ENCODE measurements at places on chromosomes 13 and 19. TPM values are rescaled to one million over a fixed set of nuclear protein-coding genes. Genes with fewer than 3 reads are reported as not detected.

The ACP7 gene
- polyA plus RNA-seq, result 0.03 TPM

DNA sequence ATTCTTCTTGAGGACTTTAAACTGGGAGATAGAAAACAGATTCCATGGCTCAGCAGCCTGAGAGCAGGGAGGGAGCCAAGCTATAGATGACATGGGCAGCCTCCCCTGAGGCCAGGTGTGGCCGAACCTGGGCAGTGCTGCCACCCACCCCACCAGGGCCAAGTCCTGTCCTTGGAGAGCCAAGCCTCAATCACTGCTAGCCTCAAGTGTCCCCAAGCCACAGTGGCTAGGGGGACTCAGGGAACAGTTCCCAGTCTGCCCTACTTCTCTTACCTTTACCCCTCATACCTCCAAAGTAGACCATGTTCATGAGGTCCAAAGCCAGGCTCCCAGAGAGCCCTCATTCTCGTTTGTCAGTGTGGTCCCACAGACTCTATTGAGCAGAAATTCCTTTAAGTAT is 8.1 kb downstream of the N4BP2L1 start:
- no peak for DNase-seq

DNA sequence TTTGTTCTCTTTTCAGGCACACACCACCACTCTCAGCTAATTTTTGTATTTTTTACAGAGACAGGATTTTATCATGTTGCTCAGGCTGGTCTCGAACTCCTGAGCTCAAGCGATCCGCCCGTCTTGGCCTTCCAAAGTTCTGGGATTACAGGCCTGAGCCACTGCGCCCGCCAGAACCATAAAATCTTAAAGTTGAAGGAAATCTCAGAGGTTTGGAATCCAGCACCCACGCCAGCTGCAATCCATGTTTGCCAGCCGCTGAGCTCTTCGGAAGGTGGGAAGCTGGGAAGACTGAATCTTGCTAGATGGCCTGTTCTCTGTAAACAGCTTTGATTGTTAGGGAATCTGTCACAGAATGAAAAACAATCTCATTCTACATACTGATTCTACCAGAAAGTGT is 38.5 kb downstream of the SPATA13 start:
- DNase-seq, result no peak

The TYROBP gene
- not detected for polyA plus RNA-seq

GRCh38 chr13:76829572-76830327 is 56.5 kb downstream of the KCTD12 start:
- no peak for DNase-seq

The ALKBH6 gene
- polyA plus RNA-seq, result 20.9 TPM

DNA sequence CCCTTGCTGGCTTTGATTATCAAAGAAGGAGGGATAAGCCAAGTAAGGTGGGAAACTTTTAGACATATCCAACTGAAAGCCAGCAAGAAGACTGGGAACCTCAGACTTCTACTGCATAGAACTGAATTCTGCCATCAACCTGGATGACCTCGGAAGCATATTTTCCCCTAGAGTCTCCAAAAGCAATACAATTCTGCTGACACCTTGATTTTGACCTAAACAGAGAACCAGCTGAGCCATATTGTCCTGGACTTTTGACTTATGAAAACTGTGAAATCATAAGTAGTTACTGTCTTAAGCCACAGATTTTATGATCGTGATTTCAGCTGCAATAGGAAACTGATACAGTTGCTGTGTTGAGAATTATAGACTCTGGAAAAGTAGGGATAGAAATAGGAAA is 227.6 kb downstream of the PCDH20 start:
- DNase-seq, result no peak

The CLEC17A gene
- not detected for polyA plus RNA-seq

DNA sequence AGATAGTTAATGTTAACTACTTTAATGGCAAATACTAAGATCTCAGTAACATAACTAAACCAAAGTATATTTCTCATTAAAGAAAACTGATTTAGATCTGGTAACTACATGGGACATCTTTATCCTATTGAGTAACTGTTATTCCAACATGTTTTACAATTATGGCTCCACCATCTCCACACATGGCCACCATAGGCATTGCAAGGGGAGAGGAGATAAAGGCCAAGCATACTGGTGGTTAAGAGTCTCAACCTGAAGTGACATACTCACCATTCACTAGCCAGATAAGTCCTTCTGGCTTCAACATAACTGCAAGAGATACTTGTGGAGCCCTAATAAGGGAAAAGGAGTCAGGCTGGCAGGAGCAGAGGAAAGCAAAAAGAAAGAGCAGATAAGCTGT is 1586.4 kb upstream of the SPRY2 start:
- DNase-seq, result peak; percentile 5

DNA sequence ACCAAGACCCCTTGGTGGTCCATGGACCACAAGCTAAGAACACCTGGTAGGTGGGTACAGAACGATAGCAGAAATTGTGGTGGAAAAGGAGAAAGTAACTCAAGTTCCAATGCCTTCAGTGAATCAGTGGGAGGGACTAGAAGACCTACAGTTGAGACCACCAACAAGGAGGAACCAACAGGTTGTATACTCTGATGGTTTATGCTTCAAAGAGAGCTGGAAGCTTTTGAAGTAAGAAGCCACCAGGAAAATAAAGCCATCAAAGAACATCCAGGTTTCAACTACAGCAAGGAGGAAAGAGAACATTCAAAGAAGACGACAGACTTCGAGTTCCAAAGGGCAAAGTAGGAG is 42.4 kb downstream of the DIAPH3 start:
- no peak for DNase-seq

The GRK1 gene
- polyA plus RNA-seq, result 0.03 TPM

The NFIX gene
- polyA plus RNA-seq, result 3.4 TPM

The TLE6 gene
- 6.4 TPM for polyA plus RNA-seq

The GTPBP3 gene
- 19.4 TPM for polyA plus RNA-seq

The CEACAM7 gene
- not detected for polyA plus RNA-seq

GRCh38 chr19:49216071-49216470 is 58.5 kb downstream of the TRPM4 start:
- DNase-seq, result no peak

GRCh38 chr13:80303225-80303811 is 37.6 kb downstream of the SPRY2 start:
- no peak for DNase-seq

DNA sequence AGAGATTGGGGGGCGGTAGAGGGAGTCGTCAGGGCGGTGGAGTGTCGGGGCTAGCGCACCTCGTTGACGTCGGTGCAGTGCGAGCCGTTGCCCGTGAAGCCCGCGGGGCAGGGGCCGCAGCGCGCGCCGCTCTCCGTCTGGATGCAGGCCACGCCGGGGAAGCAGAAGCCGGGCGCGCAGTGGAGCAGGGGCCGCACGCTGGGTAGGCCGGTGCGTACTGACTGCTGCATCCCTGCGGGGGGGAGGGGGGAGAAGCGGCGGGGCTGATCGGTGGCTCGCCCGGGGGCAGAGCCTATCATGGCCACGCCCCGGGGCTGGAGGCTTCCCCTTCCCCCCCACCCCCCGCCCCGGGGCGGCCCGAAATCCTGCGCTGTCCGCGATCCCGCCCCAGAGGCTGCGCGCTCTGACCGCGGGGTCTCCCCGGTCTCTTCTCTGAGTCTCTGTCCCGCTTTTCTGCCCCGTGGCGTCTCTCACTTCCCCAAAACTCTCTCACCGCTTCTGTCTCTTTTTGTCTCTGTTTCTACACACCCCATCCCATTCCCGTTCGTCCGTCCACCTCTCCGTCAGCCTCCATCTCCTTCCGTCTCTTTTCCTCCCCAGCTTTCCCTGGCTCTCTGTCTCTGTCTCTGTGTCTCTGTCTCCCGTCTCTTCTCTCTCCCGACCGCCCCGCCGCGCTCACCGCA is 1.1 kb downstream of the COMP start:
- no peak for DNase-seq

GRCh38 chr19:11496391-11497163 is 9.1 kb downstream of the ZNF653 start:
- peak; percentile 62 for DNase-seq

DNA sequence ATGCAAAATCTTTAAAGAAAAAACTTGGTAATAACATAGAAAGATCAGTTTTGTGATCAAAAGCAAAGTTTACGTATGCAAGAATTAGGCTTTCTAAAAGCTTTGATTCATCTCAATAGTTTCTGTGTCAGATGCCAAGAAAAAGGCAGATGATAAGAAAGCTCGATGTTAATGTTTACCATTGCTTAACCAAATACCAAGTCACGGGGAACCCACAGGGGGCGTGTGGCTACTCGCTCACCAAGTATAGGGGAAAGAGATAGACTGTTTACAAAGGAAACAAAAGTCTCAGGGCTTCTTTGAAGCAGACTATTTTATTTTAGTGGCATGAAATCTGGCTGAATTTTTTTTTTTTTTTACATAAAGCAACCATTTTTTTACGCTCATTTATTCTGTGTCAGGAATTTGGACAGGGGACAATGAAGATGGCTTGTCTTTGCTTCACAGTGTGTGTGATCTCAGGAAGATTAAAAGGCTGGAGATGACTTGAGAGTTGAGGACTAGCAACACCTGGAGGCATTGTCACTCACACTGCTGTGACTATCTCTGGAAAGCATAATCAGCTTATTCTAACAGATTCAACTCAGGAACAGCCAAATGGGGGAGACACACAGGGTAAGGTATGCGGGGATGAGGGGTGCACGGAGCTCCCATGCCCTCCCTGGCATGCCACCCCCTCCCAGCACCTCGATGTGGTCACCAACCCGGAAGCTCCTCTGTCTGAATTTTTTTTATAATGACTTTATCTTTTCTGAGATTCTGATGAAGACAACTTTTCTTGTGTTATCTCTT is 24.9 kb downstream of the RCBTB1 start:
- DNase-seq, result peak; percentile 68

DNA sequence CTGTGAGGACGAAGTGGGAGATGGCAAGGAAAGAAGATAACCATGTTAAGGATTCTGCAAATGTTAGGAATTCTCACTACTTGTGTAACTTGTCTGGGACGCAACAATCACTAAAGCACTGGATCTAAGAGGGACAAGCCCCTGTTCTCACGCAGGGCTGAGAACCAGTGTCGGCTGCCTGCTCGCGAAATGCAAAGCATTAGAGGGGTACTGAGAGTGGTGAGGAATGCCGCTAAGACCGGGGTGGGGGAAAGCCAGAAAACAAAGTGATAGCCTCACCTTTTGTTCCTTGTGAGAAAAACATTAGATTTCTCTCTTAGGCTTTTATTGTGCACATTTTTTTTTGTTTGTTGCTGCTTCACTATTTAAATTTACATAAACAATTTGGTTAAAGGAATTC is 241.9 kb downstream of the ABCC4 start:
- no peak for DNase-seq

DNA sequence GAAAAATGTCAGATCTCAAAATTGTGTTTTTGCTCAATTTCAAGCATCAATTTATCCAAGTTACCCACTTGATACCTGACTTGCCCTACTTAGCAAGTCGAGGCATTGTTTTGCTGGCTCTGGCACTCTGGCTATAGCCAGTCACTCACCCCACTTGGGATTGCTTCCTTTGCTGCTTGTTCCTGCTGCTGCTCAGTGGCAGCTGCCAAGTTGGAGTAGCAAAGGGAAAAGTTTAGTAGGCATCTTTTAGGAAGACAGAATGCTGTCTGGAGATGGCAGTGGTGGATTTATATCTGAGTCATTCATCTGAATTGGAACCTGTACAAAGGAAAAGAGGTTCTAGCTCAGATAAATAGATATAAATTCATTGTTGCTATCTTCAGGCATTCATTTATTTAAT is 41.2 kb downstream of the PCCA start:
- DNase-seq, result no peak

- no peak for DNase-seq
Measured at GRCh38 chr19:13952931-13953531, 722 bp downstream of the DCAF15 start.

DNA sequence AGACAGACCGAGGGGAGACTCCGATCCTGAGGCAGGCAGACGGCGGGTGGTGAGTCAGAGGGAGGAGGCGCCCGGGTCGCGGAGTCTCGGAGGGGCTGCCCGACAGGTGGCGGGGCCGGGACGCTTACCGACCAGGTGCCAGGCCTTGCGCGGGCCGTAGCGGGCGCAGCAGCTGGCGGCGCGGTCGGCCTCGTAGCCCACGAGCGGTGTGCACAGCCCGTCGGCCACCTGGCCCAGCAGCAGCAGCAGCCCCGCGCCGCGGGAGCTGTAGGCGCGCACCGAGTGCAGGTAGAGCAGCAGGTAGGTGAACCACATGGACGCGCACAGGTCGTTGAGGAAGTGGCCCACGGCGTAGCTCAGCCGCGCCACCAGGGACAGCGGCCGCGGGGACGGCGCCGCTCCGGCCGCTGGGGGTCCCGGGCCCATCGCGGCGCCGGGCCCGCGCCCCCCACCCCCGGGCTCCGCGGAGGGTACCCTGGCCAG is 367 bp downstream of the MFSD12 start:
- DNase-seq, result no peak

GRCh38 chr13:27112006-27112405 is 59.6 kb downstream of the USP12 start:
- DNase-seq, result no peak

GRCh38 chr19:39996218-39996810 is 546 bp upstream of the ZNF546 start:
- DNase-seq, result peak; percentile 27

DNA sequence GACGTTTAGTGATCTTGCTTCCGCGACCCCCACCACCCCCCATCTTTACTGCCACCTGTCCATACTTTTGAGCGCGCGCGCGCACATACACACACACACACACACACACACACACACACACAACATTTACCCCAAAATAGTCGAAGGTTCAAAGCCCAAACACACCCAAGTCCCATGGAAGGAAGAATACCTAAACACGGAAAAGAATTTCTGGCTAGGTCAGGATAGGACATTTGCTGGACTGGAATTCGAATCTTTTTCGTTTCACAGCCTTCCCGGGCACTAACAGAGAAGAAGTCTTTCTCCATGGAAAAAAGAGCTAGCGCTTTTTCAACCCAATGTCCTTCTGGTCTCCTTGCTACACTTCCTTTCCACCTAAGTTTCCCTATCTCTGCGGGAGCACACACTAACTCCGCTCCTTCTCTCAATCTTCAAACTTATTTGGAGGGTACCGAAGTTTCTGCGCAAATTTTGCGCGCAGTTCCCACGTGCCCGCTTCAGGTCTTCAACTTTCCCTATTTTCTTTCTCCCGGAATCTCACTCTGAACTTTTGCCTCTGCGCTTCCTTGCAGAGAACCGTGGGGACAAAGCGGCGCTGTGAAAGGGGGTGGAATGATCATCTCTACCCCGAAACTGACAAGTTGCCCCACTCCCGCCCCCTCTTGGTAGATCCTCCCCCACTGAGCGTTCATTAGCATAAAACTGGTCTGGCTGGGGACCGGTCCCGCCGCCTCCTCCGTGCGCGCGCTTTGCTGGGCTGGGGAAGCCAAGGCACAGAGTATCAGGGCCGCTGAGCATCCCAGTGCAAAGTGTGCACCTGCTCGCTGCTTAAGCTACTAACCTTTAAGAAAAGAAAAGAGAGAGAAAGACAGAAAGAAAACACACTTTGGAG is 2.7 kb downstream of the DACH1 start:
- DNase-seq, result no peak

DNA sequence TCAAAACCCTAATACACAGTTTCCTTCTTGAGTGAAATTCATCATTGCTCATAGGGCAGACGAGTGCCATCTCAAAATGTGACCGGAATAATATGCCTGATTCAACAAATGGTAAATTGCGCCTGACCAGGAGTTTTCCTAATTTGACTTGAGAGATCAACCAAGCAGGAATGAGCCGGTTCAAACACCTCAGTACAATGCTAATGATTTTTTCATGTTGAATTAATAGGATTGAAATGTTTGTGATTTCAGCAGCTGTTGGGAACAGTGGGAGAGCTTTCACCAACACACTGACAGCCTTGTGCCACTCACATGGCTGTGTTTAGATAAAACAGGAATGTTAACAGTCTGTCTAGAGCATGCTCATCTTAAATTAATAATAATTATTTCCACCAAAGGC is 484.8 kb downstream of the PCDH9 start:
- no peak for DNase-seq
